ENCODE measurements at places on chromosomes 2 and 18.

DNA sequence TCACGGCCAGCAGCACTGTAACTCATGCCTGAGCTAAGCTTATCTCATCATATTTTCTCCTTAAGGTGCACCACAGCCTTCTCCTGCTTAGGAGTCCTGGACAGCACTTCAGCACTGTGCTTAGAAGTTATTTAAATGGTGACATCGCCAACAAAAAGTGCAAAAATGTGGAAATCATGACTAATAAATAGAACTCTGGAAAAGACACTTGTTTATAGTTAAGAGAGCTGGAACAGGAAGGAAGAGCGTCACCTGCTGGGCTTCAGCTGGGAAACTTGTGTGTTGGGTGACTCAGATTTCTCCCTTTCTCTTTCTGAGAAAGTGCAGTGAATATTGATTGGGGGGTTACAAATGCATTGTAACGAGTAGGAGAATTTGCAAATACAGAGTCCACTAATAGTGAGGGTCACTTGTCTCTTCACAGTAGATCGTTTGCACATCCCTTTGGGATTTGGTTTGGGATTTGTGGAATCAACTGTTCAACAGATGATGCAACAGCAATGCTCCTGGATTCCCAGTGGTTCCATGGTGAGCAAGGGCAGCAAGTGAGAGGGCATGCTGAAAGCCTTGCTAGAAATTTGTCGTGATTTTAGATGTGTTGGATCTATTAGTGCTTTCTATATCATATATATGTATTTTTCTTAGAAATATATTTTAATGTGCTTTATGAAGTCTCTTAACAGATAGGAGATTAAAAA, 84.2 kb downstream of the DOK6 start:
- H3K27ac ChIP-seq = no peak overlapping the region
- no peak overlapping the region for H3K4me3 ChIP-seq
- no peaks in the 10 kb centered on the region for H3K27me3 ChIP-seq
- no peaks in the 10 kb centered on the region for H3K36me3 ChIP-seq
- DNase-seq = no peak

GRCh38 chr2:168438553-168438952, 17.5 kb upstream of the CERS6 start:
- no peaks in the 10 kb centered on the region for H3K27me3 ChIP-seq
- H3K36me3 ChIP-seq = no peaks in the 10 kb centered on the region
- H3K4me1 ChIP-seq = peaks cover 10% of the 10 kb centered on the region
- no peak overlapping the region for H3K4me3 ChIP-seq
- no peak for DNase-seq

GRCh38 chr18:13302457-13303225, 84.1 kb downstream of the LDLRAD4 start:
- H3K27ac ChIP-seq = no peak overlapping the region
- peak; percentile 5 for DNase-seq
- no peak overlapping the region for H3K4me3 ChIP-seq
- no peaks in the 10 kb centered on the region for H3K27me3 ChIP-seq

DNA sequence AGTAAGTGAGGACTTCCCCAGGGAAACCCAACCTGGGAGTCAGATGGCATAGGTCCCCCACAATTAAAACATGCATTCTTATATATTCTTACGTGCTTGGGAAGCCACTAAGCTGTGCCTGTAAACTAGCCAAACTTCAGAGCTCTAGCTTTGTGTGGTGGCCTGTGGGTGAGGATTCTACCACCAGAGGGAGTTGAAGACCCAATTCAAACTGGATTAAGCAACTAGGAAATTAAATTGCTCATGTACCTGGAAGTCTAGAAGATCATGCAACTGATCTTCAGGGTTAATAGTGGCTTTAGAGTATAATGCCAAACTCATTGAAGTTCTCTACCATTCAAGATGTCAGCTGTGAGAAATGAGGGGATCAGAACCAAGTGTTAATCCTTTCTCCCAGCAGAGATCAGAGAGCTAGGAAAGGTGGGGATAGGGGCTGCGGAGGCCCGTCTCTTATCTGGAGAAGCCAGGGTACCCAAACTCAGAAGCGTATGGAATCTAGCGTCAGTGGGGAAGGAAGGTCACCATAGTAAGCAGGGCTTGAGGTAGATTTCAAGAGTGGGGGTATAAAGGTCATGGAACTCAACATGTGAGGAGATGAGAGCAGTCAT, 53.2 kb upstream of the CCDC85A start:
- H3K4me1 ChIP-seq = no peaks in the 10 kb centered on the region
- H3K27ac ChIP-seq = no peak overlapping the region
- no peaks in the 10 kb centered on the region for H3K36me3 ChIP-seq

DNA sequence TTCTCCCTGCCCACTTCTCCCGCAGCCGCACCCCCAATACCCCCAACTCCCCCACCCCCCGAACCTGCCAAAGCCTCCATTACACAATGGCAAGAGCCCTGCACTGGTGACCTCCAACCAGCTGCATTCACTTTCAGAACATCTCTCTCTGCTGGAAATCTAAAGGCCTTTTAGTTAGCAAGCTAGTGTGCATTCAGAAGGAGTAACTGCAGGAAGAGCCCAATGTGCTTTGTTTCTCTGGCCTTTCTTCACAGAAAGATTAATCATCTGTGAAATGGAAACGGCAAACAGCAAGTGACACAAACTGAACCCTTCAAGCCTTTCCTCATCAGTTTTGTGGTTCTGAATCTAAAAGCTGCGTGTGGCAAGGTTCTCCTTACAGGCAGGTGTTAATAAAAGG, 124.2 kb downstream of the OLA1 start:
- no peak for DNase-seq
- H3K27me3 ChIP-seq = no peaks in the 10 kb centered on the region
- no peaks in the 10 kb centered on the region for H3K4me1 ChIP-seq
- H3K27ac ChIP-seq = no peak overlapping the region
- H3K36me3 ChIP-seq = no peaks in the 10 kb centered on the region
- no peak overlapping the region for H3K4me3 ChIP-seq

GRCh38 chr2:217413193-217413592, 553.3 kb upstream of the TNP1 start:
- DNase-seq = no peak
- no peak overlapping the region for H3K4me3 ChIP-seq
- no peaks in the 10 kb centered on the region for H3K36me3 ChIP-seq
- H3K27me3 ChIP-seq = no peaks in the 10 kb centered on the region

- peak overlapping the region; percentile 13 for H3K4me3 ChIP-seq
- peaks cover 56% of the 10 kb centered on the region for H3K27me3 ChIP-seq
- H3K4me1 ChIP-seq = peaks cover 5% of the 10 kb centered on the region
- no peaks in the 10 kb centered on the region for H3K36me3 ChIP-seq
Measured at GRCh38 chr2:11482473-11483035, 16.6 kb upstream of the E2F6 start.

GRCh38 chr2:65514555-65515195, 82.3 kb upstream of the SPRED2 start:
- H3K4me3 ChIP-seq = no peak overlapping the region
- no peaks in the 10 kb centered on the region for H3K27me3 ChIP-seq
- no peak overlapping the region for H3K27ac ChIP-seq
- H3K36me3 ChIP-seq = no peaks in the 10 kb centered on the region
- no peaks in the 10 kb centered on the region for H3K4me1 ChIP-seq
- no peak for DNase-seq

GRCh38 chr2:176096243-176096985, 3.2 kb upstream of the HOXD12 start:
- no peak for DNase-seq
- no peak overlapping the region for H3K4me3 ChIP-seq
- peaks cover 97% of the 10 kb centered on the region for H3K27me3 ChIP-seq
- no peaks in the 10 kb centered on the region for H3K36me3 ChIP-seq

DNA sequence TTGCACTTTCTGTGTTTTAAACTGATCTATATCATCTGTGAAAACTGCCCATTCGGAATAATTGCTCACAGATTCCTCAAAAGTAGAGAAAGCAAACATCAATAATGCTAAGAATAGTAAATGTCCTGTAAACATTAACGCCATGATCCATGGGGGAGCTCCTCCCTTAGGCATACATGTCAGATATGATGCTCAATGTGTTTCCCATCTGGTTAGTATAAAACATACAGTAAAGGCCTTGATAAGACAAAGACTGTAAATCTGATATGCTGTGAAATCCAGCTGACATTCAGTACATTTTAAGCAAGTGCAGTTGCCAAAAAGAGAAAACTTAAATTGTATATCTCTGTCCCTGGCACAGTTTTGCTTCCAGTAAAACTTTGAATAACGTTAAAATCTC, 2.1 kb downstream of the DSEL start:
- H3K27ac ChIP-seq = no peak overlapping the region
- H3K36me3 ChIP-seq = peaks cover 5% of the 10 kb centered on the region
- H3K4me3 ChIP-seq = peak overlapping the region; percentile 91
- peaks cover 4% of the 10 kb centered on the region for H3K4me1 ChIP-seq
- no peak for DNase-seq

DNA sequence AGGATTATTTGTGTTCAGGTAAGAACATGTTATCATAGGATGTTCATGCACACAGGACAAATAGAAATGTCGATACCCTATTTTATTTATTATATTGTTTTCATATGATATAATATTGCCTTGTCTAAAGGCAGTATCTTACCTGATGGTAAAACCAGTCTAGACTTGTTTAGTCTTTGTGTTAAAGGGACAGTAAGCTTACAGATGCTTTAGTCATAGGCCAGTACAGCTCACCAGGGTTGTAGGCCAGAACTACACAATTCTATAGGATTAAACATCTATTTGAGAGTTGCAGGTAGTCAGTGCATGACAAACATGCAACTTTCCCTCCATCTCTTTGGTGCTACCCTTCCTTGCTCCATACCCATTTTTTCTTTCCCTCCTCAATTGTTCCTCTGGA, 158.5 kb downstream of the GALNT3 start:
- H3K27me3 ChIP-seq = no peaks in the 10 kb centered on the region
- H3K36me3 ChIP-seq = no peaks in the 10 kb centered on the region
- no peaks in the 10 kb centered on the region for H3K4me1 ChIP-seq
- H3K4me3 ChIP-seq = no peak overlapping the region
- no peak overlapping the region for H3K27ac ChIP-seq

- DNase-seq = no peak
- no peaks in the 10 kb centered on the region for H3K27me3 ChIP-seq
- no peak overlapping the region for H3K4me3 ChIP-seq
- no peak overlapping the region for H3K27ac ChIP-seq
- H3K4me1 ChIP-seq = no peaks in the 10 kb centered on the region
Measured at GRCh38 chr18:62799977-62800376, 84.6 kb downstream of the PHLPP1 start.

DNA sequence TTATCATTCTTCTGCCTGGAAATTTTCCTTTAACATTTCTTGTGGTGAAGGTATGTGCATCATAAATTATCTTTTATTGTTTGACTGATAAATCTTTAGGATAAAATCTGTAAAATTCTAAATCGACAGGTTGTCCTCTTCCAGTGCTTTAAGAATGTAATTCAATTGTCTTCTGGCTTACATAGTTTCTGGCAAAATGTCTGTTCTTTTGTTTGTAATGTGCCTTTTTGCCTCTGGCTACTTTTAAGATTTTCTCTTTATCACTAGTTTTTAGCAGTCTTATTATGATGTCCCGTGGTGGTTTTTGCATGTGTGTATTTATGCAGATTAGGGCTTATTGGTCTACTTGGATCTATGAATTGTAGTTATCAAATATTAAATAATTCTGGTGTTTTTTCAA, 203.6 kb upstream of the COPS8 start:
- no peaks in the 10 kb centered on the region for H3K4me1 ChIP-seq
- DNase-seq = no peak
- no peak overlapping the region for H3K27ac ChIP-seq
- H3K4me3 ChIP-seq = no peak overlapping the region

DNA sequence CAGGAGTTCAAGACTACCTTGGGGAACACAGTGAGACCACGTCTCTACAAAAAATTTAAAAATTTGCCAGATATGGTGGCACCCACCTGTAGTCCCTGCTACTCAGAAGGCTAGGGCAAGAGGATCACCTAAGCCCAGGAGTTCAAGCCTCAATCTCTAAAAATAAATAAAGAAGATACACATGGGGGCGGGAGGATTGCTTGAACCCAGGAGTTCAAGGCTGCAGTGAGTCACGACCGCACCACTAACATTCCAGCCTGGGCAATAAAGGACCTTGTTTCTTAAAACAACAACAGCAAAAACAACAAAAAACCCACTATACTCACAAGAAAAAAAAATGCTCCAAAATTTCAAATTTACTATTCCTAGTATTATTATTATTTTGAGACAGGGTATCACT, 10.0 kb upstream of the ICA1L start:
- no peaks in the 10 kb centered on the region for H3K4me1 ChIP-seq
- H3K4me3 ChIP-seq = no peak overlapping the region
- no peak for DNase-seq
- no peaks in the 10 kb centered on the region for H3K27me3 ChIP-seq

DNA sequence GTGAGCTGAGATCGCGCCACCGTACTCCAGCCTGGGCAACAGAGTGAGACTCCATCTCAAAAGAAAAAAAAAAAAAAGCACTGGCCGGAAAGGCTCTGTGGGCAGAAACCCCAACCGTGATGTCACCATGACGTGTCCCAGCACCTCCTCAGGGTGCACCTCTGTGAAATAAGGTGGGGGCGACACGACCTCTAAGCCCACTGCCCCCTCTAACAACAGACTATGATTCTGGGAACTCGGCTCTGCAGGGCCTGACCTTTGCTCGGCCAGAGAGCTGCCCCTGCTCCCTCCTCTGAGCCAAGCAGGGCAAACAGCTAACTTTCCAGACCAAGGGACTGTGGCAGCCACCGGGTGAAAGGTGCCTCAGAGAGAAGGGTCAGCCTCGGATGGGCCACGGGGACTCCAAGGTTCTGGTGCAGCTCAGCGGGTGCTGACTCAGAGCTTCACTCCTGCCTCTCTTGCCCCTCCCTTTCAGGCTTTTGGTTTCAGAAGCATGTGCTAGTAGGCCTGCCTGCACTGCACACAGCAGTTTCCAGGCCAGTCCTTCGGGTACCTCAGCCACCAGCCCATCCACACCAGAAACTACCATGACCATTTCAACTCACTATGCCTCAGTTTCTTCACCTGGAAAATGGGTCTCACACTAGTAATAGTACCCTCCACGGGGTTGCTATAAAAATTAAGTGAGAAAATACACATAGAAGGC, 8.0 kb downstream of the TMBIM1 start:
- peaks cover 52% of the 10 kb centered on the region for H3K36me3 ChIP-seq
- no peak overlapping the region for H3K4me3 ChIP-seq
- peaks cover 65% of the 10 kb centered on the region for H3K4me1 ChIP-seq

GRCh38 chr2:85018049-85018447, 47.1 kb downstream of the KCMF1 start:
- no peaks in the 10 kb centered on the region for H3K36me3 ChIP-seq
- DNase-seq = no peak
- H3K27ac ChIP-seq = no peak overlapping the region
